ENCODE measurements at places on chromosomes 2 and 18.

DNA sequence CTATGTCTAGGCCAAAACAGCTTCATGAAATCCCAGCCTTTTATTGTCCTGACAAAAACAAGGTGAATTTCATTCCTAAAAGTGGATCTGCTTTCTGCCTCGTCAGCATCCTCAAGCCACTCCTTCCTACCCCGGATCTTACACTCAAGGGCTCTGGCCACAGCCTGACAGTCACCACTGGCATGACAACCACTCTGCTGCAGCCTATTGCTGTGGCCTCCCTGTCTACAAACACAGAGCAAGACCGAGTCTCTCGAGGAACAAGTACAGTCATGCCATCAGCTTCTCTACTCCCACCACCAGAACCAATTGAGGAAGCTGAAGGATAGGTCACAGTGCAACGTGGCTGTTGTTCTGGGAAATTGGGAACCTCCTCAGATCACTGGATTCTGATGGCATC, 106.1 kb downstream of the ICA1L start:
- no peak for DNase-seq

- DNase-seq = no peak
These were observed 4.2 kb downstream of the TEX51 start for GRCh38 chr2:126902859-126903258.

DNA sequence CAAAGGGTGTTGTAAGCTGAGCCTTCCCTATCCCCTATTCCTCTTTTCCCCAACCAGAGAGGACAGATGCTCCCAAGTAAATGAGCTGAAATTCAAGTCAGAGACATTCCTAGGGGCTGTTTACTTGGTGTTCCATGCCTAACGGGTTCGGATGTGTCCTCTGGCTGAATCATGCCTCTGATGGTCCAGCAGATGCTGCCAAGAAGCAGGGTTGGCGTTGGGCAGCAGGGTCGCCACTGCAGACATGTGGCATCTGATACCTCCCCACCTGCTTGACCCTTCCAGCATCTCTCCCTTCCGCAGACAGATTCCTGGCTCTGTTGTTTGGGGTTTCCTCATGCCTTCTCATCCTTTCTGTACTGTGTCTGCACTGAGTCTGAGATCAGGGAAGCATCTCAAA, 108.3 kb downstream of the HNRNPLL start:
- no peak for DNase-seq

DNA sequence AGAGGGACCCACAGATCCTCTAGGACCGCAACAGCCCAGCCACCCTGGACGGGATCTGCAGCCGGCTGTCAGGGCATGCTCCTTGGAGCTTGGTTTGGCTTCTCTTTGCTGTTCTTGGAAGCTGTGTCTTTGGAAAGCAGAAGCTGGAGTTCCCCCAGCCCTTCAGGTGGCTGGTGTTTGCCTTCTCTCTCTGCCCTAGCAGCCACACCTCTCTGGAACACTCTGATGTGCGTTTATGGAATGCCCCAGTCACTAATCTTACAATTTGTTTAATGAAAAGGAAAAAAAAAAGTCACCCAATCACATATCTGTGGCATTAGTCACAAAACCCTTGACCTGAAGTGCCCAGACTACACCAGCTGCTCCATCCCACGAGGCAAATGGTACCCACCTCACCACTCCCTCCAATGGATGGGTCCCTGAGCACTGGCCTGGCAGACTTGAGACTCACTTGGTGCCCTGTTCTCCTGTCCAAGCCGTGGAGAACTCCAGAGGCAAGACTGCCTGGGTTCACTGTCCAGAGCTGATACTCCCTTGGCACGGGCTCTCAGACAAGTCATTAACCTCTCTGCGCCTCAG, 70.2 kb upstream of the DAPL1 start:
- DNase-seq = no peak

- DNase-seq = no peak
These were observed 2012.5 kb upstream of the LRRTM1 start for GRCh38 chr2:82317012-82317411.

DNA sequence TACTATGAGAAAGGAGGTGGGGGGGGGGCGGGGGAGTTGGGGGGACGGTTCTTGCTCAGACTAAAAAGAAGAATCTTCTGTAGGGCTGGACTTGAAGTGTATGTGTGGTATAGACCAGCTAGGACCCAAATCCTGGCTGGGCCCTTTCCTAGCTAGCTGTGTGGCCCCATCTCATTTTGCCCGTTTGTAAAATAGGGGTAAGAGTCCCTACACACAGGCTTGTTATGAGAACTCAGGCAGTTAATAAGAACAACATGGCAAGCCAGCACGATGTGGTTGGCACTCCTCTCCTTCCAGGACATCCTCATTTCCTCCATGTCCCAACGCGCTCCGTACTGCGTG, 1.1 kb downstream of the EVA1A start:
- no peak for DNase-seq

GRCh38 chr2:96753661-96754282, 6.9 kb upstream of the CNNM4 start:
- DNase-seq = no peak

DNA sequence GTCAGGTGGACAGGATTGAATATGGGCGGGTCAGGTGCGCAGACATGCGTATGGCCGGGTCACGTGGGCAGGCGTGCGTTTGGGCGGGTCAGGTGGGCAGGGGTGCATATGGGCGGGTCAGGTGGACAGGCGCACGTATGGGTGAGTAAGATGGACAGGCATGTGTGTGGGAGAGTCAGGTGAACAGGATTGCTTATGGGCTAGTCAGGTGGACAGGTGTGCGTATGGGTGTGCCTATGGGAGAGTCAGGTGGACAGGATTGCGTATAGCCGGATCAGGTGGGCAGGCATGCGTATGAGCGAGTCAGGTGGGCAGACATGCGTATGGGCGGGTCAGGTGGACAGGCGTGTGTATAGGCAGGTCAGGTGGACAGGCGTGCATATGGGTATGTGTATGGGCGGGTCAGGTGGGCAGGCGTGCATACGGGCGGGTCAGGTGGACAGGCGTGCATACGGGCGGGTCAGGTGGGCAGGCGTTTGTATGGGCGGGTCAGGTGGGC, 30.3 kb upstream of the KLF11 start:
- no peak for DNase-seq

All from left ventricle myocardium superior (tissue), 1 donor.